ENCODE measurements at places on chromosomes 11 and 22. TPM values are rescaled to one million over a fixed set of nuclear protein-coding genes. Genes with fewer than 3 reads are reported as not detected.

GRCh38 chr11:113895367-113896155, 9.0 kb upstream of the HTR3B start:
- no peak for DNase-seq

- DNase-seq = no peak
These were observed 103.9 kb downstream of the GGTLC2 start for GRCh38 chr22:22748297-22748743.

DNA sequence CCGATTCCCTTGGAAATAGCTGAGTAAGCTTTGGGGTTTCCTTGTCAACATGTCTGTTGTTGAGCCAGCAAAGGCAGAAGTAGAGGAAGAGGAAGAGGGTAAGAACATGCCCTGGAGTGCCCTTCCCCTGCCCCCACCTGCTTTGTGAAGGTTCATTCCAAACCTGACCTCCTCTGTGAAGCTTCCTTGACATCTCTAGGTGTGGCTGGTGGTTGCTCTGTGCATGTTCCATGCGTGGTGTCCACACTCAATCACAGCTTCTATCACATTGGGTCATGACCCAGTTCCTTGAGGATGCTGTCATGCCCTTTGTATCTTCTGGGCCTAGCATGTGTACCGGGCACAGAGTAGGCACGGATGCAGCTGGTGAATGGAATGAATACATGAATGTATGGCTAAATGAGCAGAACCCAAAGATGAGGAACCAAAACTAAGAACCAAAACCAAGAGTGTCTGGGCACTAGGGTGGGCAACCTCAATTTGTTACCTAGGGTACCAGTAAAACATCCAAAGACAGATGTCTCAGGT, 23.7 kb upstream of the FXYD6 start:
- DNase-seq = no peak

DNA sequence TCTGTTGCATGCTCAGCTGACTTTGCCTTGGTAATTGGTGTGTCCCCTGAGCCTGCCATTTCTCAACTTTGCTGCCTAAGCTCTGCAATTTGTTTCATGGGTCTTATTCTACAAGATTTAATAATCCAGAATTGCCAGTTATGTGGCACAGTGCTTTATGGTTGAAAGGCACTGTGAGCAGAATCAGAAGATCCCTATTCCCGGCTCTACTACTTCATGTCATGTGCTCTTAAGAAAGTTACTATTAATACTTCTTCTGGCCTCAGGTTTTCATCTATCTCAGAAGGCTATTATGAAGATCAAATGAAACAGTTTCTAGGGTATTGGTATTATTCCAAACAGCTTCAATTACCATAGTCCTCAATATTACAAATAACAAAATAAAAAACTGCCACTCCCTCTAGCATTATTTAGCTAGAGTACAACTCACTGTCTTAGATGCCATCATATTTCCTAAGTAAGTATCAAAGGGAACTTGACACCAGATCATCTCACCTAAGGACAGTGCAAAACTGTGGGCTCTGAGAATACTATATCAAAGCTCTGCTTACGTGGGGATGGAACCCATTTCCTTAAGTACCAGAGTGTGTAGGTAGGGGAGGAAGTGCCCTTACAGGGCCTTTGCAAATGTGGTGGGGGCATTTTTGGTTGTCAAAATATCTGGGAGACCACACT, 200.0 kb upstream of the PITPNB start:
- DNase-seq = no peak

MEN1 gene
- polyA plus RNA-seq = 14.4 TPM

DNA sequence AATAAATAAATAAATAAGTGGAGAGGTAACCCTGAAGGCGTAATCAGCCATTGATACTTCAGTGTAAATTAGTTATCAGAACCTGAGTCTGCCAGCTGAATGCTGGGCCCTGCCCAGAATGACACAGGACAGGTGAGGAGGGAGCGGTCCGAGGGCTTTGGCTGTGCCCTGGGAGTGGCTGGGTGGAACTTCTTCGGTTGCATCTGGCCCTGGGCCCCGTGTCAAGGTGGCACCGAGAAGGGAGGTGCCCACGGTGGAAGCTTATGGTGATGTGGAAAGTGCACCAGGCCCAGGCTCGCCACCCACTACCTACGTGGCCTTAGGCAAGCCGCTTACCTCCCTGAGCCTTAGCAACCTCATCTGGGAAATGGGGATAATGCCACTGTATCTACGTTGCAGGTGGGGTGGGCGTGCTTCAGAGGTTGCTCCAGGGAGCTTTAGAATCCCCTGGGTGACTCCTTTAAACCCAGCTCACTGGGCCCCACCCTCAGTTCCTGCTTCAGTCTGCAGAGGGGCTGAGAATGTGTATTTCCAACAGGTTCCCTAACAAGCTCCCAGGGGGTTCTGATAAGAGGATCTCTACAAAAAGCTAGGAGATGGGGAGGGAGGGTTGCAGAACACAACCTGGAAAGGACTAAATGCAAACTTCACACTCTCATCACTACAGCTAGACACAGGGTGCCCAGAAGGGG, 38.8 kb downstream of the TXN2 start:
- no peak for DNase-seq

DNA sequence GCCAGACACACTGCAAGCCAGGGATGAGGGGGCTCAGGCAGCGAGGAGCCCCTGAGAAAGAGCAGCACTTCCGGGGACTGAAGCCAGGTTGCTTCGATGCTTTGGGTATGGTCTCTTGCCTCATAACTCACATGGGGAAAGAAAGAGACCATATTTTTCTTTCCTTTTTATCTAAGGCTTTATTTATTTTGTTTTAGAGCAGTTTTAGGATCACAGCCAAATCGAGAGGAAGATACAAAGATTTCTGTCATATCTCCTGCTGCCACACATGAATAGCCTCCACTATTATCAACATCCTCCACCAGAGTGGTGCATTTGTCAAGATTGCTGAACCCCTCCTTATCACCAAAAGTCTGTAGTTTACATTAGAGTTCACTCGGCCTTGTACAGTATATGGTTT, 24.3 kb upstream of the ADSL start:
- DNase-seq = no peak

CHRNA10 gene
- 0.49 TPM for polyA plus RNA-seq

Data from BJ (cell line).